ENCODE measurements at places on chromosomes 1 and 21.

- no peak for DNase-seq
Observed at GRCh38 chr1:62800825-62801306, 16.9 kb downstream of the ATG4C start.

DNA sequence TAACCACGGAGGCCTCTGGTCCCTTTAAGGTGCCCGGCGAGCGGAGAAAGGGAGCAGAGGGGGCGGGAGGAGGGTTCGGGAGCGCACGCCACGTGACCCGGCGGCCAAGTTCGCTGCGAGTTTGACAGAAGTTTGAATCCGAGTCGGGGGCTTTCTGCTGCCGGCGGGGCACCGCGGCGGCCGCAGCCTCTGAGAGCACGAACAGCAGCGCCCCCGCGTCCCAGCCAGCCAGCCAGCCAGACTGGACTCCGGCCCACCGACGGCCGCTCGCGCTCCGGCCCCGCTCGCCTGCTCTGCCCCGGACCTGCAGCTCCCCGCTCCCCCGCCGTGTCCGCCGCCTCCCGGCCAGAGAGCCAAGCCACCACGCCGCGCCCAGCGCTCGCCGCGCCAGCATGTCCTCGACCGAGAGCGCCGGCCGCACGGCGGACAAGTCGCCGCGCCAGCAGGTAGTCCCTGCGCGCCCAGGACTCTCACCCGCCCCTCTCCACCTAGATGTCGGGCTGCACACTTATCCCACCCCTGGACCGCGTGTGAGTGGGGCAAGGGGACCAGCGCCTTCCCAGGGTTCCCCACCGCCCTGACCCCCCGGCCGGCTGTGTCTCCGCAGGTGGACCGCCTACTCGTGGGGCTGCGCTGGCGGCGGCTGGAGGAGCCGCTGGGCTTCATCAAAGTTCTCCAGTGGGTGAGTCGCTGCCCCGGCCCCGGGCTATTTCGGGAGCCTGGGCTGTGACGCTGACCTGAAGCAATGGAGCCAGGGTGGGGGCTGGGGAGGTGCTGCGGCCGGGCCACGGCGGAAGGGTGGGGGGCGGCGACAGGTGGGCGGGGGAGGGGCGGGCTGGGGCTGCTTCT, at the start of gene SYPL2:
Gene SYPL2, plus strand, starts transcription at position 95 of the 849 bp plus-strand sequence. Its CDS starts 298 bp downstream, at position 393.
- DNase-seq = peak; percentile 28

DNA sequence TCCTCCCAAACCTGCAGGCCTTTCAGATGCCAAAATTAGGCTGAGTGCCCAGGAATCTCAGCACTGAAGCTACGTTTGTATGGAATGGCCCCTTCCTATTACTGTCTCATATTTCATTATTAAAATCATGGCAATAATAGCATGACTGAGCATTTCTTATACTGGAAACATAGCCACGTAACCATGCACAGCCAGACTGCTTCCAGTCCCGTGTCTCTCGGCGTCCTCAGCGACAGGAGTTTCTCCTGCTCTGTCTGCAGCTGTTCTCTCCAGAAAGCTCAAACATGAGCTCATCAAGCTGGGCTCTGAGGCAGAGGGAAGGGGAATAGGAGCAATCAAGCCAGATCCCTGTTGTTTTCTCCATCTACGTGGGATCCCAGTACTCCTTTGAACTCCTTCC, 104.0 kb downstream of the CDC7 start:
- no peak for DNase-seq

- DNase-seq = no peak
Observed at GRCh38 chr1:177858332-177858821, 111.5 kb downstream of the SEC16B start.

DNA sequence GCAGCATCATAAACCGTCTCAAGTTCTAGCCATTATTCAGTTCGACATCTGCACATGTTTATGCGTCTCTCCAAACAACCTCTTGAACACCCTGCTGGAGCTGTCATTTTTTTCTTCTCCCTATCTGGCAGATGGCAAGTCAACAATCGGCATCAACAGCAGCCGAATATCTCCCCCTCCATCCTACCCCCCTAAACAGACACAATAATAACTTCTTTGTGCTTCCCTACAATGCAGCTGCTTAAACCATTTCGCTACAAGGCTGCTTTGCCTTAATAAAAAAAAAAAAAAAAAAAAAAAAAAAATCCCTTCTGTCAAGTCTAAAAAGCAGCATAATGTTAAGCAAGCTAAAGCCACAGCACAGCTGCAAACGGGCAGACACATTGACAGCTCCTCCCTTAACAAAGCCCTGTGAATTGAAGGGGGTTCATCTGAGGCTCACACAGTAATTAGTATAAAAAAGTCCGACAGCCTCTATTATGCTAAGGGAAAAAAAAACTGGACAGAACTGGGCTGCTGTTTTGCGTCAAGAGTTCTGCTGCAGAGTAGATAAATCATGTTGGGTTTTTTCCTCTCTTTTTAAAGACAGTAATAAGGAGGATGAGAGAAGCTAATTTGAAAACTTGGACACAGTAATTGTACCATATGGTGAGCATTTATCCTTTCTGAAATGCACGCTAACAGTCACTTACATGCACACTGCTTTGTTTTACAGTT, 136.4 kb downstream of the AKT3 start:
- DNase-seq = no peak

DNA sequence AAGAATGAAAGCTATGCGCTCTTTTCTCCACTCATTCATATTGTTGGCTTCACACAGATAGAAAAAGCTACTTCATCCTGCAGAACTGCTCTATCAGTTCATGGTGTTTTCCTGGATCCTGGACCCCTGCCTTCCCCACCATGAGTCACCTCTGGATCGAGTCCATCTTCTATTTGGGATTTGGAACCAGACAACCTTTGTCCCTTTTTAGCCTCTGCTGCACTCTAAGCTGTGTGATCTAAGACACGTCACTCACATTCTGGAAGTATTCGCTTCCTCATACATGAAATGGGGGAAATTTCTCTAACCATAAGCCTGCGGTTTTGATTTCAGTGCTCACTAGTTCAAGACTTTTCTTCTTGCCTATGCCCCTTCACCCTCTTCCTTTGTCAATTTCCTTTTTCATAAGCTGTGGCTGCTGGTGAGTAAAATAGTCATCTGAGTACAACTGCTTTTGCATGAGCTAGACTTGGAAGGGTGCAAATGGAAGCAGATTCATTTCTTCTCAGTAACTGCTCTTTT, 14.1 kb upstream of the DEGS1 start:
- peak; percentile 33 for DNase-seq

- no peak for DNase-seq
Observed at GRCh38 chr1:86648255-86648654, 56.1 kb upstream of the SH3GLB1 start.

DNA sequence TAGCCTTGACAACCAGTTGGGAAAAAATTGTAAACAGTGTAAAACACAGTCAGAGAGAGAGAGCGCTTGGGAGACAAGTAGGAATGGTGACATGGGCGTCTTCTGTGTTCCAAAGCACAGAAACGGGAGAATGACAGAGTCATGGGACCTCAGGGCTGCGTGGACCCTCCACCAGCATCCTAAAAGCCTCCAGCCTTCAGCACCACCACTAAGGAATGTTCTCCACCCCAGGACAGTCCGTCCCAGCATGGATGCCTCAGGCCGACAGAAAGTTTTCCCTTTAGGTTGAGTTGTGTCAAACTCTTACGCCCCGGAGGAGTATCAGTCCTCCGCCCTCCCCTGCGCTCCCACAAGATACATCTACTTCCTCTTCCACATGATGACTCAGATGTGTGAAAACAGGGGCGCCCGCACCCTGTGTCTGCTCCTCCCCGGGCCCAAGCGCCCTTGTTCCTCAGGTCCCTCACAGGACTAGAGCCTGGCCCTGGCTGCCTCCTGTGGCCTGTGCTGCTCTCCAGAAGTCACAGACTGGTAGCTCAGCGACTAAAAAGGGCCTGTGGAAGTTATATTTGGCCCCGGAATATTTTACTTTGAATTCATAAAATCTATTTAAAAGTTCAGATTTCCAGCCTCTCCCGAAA, 63.9 kb upstream of the EFHD2 start:
- peak; percentile 67 for DNase-seq

DNA sequence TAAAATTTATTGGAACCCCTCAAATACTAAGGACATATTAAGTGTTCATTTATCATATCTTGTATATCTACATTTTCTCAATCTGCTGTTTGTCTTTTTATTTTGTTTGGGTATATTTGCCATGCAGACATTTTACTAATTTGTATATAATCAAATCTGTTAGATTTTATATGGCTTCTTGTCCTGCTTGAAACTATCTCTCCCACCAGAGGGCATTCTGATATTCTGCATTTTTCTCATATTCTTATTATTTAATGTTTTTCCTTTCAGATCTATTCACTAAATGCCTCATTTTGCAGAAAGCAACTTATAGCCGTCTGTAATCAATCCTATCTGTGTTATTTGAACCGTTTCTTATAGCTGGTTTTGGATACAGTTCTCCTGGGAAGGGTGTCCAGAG, 745.5 kb downstream of the LRRIQ3 start:
- DNase-seq = no peak

DNA sequence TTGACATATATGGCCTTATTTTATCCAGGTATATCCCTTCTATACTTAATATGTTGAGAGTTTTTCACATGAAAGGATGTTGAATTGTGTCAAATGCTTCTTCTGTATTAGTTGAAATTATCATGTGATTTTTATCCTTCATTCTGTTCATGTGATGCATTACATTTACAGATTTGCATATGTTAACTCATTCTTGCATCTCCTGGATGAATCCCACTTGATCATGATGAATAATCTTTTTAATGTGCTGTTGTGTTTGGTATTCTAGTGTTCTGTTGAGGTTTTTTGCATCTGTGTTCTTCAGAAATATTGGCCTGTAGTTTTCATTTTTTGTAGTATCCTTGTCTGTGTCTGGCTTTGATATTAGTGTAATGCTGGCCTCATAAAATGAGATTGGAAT, 138.3 kb upstream of the GPR52 start:
- no peak for DNase-seq

DNA sequence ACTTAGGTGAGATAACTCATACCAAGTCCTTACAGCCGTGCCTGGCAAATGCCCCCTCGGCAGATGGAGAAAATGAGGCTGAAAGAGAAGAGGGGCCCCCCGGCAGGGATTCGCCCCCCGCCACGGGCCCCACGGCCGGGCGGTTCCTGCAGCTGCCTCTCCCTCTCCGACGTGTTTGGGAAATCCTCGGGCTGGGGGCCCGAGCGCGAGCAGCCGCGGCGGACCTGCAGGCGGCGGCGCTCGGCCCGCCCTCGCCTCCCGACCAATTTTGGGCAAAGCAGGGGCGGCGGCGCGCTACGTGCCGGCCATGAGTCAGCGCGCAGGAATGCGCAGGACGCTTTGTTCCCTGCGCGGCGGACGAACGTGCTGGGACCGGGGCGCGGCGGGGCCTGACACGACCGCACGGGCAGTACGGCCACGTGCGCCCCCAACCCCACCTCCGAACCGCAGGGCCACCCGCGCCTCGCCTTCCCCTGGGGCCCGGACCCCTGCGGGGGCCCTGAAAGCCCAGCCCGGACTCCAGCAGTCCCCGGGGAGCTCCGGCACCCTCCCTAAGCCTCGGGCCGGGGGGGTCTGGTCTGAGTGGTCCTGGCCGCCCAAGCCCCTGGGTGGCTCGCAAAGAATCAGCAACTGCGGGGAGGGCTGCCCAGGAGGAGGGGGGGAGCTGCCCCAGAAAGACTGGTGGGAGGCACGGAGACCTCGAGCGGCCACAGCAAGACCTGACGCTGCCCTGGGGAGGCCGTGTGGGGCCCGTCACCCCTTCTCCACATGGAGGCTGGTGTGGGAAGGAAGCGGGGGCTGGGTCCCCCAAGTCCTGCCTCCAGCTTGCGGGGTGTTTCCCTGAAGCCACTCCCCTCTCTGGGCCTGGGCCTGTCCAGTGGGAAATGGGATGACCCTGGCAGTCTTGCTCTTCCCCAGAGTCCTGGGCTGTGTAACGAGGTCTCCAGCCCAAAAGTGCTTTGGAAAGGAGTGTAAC, 11.9 kb upstream of the EDN2 start:
- no peak for DNase-seq

GRCh38 chr1:168772428-168773060, 43.5 kb upstream of the DPT start:
- no peak for DNase-seq

DNA sequence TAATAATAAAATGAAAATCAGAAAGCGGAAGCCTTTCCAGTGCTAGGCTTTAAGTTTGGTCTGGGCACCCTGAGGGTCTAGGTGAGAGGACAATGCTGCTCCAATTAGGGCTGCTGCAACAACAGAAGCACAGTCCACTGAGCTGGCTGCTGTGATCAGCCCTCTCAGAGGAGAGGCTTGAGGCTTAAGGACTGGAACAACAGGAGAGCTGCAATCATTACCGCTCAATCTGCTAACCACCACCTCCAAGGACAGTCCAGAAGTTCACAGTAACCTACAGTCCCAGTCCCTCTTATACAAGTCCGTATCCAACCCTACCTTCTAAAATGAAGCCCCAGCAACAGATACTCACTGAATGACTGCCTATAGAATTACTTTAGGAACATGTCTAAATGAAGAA, 62.1 kb downstream of the USP24 start:
- no peak for DNase-seq

- no peak for DNase-seq
Observed at GRCh38 chr1:214927796-214928195, 154.7 kb upstream of the KCNK2 start.

GRCh38 chr1:32474954-32475353, 10.1 kb downstream of the ZBTB8B start:
- no peak for DNase-seq

DNA sequence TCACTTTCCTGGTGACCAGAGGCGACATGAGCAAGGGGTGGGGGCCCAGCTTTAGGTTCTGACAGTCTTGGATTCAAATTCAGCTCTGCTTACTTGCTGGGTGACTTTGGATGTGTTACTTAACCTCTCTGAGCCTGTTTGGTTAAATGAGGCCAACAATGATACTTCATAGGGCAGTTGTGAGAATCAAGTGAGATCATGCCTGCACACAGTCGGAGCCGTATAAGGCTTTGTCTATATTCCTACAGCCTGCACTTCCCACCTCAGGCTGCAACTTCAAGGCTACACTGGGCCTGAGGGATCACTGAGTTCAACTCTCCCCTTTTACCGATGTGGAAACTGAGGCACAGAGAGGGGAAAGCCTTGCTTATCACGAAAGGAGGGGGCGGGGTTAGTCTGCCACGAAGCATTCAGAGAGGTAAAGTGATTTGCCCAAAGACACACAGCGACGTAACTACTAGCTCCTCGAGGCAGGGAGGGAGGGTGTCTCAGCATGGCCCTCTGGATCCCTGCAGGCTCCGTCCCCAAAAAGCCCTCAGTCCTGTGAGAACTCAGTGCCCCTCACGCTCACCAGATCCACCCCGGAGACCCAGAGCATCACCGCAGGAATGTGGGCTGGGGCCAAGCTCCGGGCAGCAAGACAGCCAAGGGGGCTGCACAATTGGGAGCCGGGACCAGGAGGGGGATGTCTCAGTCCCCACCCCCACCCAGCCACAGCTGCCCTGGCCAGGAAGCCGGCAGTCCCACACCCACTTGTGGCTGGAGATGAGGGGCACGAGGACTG, 25.0 kb downstream of the SDC3 start:
- DNase-seq = no peak

GRCh38 chr1:25754470-25755181, 45.4 kb upstream of the SELENON start:
- peak; percentile 52 for DNase-seq

GRCh38 chr1:55235722-55236121, 20.6 kb upstream of the USP24 start:
- no peak for DNase-seq

Data from CD4-positive, alpha-beta T cell treated with Interleukin-6 for 4 hours (primary cell).